ENCODE measurements at places on chromosomes 7 and 10. TPM values are rescaled to one million over a fixed set of nuclear protein-coding genes. Genes with fewer than 3 reads are reported as not detected.

- no peak for DNase-seq
Observed at GRCh38 chr10:102763037-102763607, 19.4 kb downstream of the WBP1L start.

DNA sequence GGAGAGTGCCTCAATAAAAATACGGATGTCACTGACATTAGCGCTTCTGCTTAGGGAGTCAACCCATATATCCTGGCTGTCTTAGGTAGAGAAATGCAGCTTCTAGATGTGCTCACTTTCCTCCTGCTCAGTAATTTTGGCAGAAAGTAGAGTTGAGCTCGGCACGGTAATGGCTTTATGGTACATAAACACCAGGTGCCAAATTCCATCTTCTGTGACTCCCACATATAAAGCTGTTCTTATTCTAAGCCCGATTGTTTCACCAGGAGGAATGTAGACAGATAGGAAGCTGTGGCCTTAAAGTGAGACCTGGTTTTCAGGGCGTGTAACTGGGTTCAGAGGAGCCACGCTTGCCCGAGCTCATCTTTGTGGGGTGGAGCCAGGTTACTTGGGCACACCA, 143.7 kb downstream of the CREB5 start:
- no peak for DNase-seq

DAGLB gene
- total RNA-seq: 10.8 TPM

CRPPA gene
- 1.9 TPM for total RNA-seq

PPP2R2D gene
- 27.5 TPM for total RNA-seq

- no peak for DNase-seq
Observed at GRCh38 chr10:18860186-18860585, 188.4 kb upstream of the MALRD1 start.

All from esophagus squamous epithelium (tissue), 5 donors.